ENCODE measurements at places on chromosomes 2 and 18.

- DNase-seq = no peak
Measured at GRCh38 chr18:73283032-73283431, 415.2 kb upstream of the NETO1 start.

GRCh38 chr2:62184512-62185230 is 11.2 kb upstream of the B3GNT2 start:
- no peak for DNase-seq

DNA sequence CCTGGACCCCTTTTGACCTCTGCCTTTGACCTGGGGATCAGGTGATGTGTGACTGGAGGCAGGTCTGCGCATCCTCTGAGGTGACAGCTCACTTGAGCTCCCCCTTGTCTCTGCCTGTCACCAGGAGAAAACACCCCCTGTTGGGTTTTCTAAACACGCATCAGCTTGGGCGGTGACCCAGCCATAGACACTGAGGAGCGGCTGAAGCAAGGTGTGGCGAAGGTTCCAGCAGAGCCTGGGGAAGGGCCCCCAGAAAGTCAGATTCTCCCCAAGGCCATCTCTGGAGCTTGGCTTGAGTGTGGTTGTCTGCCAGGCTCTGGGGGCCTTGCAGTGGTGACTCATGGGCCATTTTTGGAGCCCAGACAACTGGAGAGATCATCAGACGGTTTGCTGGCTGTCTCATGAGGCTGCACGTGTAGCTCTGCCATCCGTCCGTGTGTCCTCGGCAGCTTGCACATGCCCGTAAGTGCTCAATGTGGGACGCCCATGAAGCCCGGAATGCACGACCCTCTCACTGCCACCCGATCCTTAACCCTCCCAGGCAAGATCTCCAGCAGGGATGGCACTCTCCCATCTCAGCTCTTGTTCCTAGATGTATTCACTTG is 29.4 kb downstream of the SIX3 start:
- DNase-seq = no peak

GRCh38 chr2:21103274-21103891 is 20.4 kb upstream of the TDRD15 start:
- no peak for DNase-seq

DNA sequence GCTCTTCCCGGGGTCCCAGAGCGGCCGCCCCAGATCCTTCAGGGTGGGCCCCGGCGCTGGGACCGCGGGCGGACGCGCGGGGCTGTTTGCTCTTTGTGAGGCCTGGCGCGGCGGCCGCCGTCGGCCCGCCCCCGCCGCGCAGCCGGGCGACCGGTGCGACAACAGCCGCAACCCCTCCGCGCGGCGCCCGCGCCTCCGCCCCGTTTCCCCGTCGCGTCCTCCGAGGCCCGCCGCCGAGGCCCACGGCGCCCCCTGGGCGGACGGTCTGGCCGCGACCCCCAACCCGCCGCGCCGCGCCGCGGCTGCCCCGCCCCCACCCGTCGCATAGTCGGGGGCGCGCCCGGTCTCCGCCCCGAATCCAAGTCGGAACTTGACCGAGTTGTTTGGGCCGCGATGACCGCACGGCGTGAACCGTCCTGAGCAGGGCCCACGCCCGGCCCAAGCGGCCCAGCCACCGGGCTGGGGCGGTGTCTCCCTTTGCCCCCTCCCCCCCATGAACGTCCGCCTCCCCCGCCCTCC is 448 bp downstream of the YPEL5 start:
- DNase-seq = no peak

- DNase-seq = no peak
Measured at GRCh38 chr18:34787931-34788532, 77.9 kb downstream of the DTNA start.

GRCh38 chr2:154992826-154993225 is 294.3 kb downstream of the KCNJ3 start:
- DNase-seq = no peak

DNA sequence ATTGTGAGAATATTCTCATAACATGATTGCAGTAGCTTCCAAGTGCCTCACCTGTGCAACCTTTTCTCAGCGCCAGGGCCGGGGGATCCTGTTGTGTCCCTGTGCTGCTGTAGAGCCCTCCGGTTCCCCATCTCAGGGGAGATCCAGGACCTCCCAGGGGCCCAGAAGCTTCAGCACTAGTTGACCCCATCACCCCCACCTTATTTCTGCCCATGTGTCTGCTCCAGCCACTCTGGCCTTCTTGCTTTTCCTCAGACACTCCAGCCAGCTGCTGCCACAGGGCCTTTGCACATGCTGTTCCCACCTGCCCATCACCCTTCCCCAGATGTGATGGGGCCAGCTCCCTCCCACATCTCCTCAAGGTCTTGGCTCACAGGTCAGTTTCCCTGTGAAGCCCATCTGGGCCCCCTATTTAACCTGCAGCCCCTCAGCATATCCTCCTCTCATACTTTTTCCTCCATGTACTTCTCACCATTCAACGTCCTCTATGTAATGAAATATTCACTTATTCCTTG is 226.5 kb downstream of the SEPTIN10 start:
- no peak for DNase-seq

DNA sequence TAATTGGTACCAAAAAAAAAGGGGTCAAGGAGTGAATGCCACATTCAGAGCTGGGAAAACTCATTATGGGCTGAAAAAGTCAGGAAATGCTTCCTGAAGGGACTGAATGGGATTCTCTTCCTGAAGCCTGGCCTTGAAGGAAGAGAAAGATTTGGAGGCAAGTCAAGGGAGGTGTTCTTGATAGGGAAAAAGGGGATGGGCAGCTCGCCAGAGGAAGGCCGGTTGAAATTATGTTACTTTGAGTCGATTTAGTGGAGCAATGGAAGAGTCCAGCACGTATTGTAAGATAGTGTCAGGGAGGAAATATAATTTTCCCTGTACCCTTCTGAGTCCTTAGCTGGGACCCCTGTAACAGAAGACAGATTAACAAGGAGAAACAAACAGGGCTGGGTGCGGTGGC is 115.3 kb upstream of the STPG4 start:
- no peak for DNase-seq

DNA sequence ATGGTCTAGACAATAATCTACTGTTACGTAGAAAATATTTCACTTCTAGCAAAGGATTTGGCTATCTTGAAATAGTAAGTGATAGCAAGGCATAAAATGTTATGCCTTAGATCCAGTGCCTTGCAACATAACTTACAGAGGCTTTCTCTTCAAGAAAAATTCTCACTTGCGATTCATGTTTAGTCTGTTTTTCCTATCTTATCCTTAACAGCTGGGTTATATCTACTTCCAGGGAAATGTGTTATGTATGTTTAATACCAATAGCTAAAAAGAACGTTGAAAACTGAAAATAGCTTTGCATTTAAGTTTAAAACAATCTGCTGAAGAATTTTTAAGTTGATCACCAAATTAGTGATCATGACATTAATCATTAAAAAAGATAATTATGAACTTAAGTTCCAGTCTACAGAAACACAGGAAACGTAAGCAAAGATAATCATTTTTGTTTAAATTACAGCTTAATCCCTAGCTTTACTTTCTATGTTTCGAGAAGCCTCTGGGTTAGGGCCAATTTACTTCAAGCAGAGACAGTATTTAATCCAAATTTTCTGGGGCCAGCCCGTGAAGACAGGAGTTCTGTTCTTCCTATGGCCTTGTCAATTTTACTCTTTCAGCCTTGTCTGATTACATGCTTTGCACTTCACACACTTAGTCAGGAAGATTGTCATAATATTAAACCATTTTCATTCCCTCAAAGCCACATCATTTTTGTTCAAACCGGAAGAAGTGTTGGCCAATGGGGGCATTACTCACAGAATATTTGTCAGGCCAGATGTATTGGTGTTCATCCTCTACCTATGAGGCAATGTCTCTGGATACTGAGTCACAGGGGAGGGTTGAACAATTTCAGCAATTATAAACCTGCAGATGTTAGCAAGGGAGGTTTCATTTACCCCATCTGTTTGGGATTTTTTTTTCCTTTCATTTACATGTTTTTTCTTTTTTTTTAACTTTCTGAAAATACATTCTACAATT is 1132.9 kb upstream of the ZEB2 start:
- no peak for DNase-seq

DNA sequence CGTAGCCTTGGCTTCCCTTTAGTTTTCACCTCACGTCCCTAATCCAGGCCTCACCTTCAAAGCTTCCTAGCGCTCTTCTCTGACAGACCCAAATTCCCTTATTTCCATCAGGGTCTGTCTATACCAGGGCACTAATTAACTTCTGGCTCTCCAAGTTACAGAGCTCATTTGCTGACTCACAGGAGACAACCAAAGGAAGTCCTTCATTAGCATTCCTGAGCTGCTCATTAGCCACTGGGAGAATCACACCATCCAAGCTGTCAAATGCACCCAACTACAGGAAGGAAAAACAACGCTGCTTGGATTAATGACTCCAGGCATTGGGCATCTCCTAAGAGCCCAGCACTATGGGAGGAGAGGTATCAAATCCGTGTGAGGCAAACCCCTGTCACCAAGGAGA is 109.8 kb upstream of the ALK start:
- DNase-seq = no peak

DNA sequence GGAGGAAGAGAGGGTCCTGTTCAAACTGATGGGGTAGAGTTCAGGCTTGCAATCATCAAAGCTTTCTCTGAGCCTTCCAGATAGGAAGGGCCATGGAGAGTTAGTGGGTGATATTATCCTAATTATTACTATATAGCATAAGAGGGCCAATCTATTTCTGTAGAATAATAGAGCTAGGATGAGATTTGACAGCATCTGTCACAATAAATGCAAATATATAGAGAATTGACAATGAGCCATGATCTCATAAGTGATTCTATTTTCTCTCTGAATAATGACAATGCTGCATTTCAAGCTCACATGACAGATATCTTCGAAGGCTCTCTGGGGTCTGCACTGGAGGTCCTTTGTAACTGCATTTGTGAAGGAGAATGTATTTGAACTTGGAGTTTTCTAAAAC is 521.9 kb upstream of the CELF4 start:
- DNase-seq = no peak

GRCh38 chr2:75606761-75607399 is 39.7 kb upstream of the MRPL19 start:
- DNase-seq = no peak

DNA sequence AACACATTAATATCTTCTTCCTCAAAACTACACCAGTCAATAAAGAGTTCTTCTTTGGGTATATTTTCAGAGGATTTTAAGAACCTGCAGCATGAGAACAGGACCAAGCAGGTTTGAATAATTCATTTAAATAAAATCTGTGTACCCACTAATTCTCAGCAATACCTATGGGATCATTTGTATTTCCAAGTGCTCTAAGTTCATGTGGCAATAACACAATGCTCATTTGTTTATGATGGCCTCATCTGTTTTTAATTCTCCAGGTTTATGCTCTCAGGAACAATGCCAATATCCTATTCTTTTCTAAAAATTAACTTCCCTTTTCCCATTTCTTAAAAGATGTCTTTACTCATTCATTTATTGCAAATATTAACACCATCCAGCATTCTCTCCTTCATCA is 264.7 kb downstream of the METTL4 start:
- DNase-seq = no peak

GRCh38 chr2:12543978-12544558 is 172.7 kb upstream of the TRIB2 start:
- no peak for DNase-seq

DNA sequence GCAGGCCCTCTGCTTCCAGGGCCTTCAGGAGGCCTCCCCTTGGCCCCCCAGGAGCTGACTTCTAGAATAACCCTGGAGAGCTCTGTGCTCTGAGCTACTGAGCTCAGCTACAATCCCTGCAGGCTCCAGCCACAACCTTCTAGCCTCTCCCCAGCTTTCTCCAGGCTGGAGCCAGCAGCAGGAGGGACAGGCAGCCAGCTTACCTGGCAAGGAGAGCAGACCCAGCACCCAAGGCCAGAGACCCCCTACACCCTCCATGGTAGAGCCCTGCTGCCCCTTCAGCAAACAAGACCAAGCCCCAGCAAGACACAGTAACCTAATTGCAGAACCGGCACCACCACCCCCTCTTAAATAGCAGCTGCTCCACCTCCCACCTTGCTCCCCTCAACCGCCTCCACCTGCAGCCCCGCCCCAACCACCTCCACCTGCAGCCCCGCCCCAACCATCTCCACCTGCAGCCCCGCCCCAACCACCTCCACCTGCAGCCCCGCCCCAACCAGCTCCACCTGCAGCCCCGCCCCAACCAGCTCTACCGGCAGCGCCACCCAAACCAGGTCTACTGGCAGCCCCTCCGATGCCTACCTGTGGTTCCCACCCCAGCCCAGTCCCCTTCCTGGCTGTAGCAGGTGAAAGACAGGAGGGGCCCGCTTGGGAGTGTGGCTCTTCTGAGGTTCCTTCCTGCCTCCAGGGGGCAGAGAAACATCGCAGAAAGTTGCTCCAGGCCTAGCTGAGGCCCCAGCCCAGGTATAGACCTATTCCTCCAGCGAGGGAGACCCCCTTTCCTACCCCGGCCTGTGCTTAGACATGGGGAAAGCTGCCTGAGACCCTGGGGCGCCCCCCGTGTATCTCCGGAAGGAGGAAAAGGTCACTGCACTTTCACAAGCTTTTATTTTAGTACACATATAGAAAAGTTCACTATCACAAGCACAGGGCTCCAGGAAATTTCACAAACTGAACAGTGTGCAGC is at the start of gene ASTL:
Gene ASTL, minus strand, starts transcription at position 324 of the 967 bp plus-strand sequence. Its CDS starts 66 bp downstream, at position 258.
- DNase-seq = no peak

DNA sequence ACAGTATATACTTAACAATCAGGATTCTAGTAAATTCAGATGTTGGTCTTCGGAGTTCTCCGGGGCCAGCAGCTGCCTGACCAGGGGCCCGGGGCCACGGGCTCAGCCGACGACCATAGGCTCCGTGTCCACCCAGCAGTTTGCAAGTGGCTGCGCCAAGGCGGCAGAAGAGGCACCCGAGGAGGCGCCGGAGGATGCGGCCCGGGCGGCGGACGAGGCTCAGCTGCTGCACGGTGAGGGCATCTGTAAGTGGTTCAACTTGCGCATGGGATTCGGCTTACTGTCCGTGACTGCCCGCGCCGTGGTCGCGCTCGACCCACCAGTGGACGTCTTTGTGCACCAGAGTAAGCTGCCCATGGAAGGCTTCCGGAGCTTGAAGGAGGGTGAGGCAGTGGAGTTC is 136.3 kb downstream of the NUP35 start:
- no peak for DNase-seq

DNA sequence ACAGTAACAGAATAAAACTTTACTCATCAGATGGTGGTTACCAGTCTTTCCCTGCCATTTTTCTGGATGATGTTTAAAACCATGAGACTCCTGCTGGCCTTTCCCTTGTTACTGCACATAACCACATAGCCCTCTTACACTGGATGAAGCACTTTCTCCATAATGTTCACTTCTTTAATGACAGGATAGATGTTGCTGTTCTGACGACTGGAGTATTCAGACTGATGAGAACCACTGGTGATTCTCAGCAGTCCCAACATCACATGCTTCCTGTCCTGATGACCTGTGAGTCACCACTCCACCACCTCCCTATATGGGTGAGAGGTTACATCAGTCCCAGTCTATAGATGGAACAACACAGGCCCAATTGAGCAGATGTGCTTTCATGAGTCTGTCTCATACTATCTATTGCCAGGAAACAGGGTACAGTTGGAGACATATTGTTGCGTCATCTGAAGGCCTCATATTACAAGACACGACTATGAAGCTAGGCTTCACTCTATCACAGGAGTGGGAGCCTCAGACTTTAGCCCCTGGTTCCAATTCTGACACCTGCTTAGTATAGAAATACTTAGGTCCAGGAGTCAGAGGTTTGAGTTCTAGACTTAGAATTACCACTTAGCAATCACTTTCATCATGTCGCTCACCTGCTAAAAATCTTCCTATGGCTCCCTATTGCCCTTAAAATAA is 145.7 kb upstream of the KLF7 start:
- no peak for DNase-seq

- DNase-seq = no peak
Measured at GRCh38 chr2:155308367-155309009, 610.0 kb downstream of the KCNJ3 start.
